ENCODE measurements at places on chromosomes 12 and 14.

DNA sequence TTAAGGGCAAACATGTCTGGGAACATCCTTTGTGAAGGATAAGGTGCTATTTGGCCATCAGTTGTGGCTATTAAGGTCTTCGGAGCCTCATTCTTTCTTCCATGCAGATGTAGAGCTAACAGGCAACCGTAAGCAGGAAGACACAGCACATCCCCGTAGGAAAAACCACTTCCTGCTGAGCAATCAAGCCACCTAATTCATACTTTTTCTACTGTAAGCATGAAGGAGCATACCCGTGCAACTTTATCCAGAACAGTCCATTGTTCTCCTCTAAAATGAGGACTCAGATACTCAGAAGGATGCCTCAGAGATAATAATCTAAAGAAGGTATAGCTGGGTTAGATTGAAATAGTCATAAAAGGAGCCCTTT lies 232.0 kb downstream of the PPM1H start:
- DNase-seq = no peak

- no peak for DNase-seq
Measured at GRCh38 chr12:54561164-54561563, 11.8 kb downstream of the PDE1B start.

DNA sequence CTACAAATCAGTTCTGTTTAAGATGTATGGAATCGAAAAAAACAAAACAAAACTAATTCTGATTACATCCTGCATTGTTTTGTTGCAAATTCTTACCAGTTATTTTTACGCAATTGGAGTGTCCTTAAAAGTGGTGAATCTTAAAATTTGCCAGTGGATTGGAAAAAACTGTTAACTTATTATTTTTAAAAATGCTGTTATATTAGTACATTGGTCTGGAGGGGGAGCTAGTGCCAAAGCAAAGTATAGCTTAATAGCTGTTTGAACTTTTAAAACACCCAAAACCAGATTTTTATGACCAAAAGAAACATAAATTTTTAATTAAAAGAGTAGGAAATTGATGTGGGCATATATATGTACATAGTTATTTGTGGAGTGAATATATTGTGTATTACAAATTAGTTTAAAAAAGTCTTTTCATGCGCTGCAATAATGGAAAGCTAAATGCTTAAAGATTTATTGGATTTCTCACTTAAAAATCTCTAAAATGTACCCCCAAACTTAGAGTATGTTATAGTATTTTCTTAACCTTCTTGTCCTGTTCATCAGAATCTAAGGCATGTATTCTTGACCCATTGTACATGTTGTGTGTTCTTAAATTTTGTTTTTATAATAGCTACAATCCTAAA lies 2.5 kb downstream of the FUT8 start:
- DNase-seq = peak; percentile 10

DNA sequence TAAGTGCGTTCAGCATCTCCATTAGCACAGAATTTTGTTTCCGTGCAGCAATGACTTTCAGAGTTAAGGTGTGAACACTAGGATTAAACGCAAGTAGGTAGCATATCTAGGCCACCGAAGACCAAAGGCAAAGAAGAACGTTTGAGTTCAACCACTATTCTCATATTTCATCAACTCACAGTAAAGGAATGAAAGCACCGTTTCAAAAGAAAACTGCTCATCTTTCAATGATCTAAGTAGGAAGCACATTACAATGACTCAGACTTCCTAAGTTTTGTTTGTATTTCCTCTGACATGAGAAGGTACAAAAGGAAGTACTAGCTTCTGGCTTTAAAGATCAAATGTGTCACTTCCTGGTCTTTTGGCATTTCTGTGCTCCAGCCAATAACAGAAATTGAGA lies 57.6 kb downstream of the ACADS start:
- no peak for DNase-seq

GRCh38 chr12:24596768-24597388 lies 352.0 kb downstream of the BCAT1 start:
- DNase-seq = no peak

DNA sequence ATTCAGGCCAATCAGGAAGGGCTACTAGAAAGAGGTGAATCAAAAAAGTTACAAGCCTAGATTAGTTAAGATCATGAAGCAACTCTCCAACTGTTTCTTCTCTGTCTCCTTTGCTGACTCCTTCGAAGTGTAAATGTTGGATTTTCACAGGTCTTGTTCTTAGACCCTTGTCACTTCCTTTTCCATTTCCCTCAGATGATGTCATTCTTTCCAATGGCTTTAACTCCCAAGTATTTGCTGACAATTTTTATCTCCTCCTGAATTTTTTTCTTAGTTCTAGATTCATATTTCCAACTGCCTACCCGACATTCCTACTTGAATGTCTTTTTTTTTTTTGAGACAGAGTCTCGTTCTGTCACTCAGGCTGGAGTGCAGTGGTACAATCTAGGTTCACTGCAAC lies 10.8 kb downstream of the GAS2L3 start:
- DNase-seq = no peak

GRCh38 chr14:75831952-75832351 lies 149.8 kb downstream of the TGFB3 start:
- DNase-seq = peak; percentile 12

All from Calu3 (cell line).